Heart left ventricle (tissue), 16 donors: ENCODE measurements at places on chromosomes 1 and 21. TPM values are rescaled to one million over a fixed set of nuclear protein-coding genes. Genes with fewer than 3 reads are reported as not detected.
A peak's percentile ranks its signal among the peaks of the same experiment; 100 is the strongest.

The C1orf87 gene
- total RNA-seq = not detected

The ADAMTS1 gene
- 32.8 TPM for total RNA-seq

The PATJ gene
- total RNA-seq = 74.8 TPM

The MPZ gene
- 5.3 TPM for total RNA-seq

DNA sequence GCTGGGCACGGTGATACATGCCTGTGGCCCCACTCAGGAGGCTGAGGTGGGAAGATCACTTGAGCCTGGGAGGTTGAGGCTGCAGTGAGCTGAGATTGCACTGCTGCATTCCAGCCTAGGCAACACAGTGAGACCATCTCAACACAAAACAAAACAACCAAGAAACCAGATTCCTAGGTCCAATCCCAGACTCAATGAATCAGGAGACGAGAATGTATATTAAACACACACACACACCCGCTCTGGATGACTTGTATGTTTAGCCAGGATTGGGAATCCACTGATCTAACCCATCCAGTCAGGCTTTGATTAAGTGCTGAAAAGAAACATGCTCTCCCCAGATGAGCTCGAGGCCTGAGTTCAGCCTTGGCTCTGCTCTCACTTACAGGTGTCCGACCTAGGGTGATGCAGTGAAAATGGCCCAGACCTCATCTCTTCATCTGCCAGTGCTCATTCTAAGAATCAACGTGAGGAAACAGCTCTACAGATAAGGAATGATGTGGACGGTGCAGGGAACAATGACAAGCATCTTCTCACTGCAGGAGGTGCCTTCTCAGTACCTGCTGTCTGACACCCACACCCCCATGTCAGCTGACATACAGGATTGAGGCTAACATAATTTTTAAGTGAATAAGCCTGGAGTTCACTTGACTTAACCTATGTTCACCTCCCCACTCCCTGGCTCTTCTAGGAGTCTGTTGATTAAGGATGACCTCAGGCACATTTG, 15.3 kb upstream of the SRSF4 start:
- H3K4me1 ChIP-seq = peaks cover 2% of the 10 kb centered on the region
- DNase-seq = no peak
- H3K36me3 ChIP-seq = peaks cover 67% of the 10 kb centered on the region
- no peak overlapping the region for H3K27ac ChIP-seq

DNA sequence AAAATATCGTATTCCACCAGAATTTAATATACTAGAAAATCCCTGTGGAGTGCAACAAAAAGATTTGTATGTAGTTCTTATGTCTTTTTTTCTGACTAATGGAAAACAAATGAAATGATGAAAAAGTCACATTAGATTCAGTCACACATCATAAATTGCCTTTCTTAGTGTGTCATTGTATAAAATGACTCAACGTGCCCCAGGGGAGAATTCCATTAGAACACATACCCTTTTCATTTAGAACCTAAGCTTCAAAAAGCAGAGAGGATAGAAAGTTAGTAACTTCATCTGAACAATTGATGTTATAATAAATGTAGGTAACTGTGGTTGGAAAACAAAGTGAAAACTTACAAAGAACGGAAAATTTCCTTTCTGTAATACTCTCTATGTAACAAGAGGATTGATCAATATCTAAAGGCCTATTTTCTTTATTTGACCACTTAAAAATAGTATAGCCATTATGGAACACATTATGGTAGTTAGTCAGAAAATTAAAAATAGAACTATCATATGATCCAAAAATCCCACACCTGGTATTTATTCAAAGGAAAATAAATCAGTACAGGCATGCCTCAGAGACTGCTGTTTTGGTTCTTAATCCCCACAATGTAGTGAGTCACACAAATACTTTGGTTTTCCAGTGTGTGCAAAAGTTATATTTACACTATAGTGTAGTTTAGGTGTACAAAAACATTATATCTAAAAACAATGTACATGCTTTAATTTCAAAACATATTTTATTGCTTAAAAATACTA, 1016.1 kb downstream of the KCNT2 start:
- DNase-seq = no peak
- no peaks in the 10 kb centered on the region for H3K4me1 ChIP-seq
- H3K36me3 ChIP-seq = no peaks in the 10 kb centered on the region
- H3K27me3 ChIP-seq = no peaks in the 10 kb centered on the region

DNA sequence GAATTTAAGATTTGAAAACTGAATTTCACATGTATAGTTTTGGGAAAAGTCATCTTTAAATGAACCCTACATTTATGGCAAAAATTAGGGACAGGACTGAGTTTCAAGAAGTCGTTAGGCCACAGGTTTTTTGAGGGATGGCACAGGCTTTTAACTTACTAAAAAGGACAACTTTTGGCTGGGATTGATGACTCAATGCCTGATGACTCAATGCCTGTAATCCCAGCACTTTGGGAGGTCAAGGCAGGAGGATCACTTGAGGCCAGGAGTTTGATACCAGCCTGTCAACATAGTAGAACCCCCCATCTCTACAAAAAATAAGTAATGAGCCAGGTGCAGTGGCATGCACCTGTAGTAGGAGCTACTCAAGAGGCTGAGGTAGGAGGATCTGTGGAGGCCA, 15.9 kb downstream of the UCK2 start:
- H3K4me3 ChIP-seq = no peak overlapping the region
- H3K27ac ChIP-seq = no peak overlapping the region
- no peaks in the 10 kb centered on the region for H3K36me3 ChIP-seq
- no peak for DNase-seq
- no peaks in the 10 kb centered on the region for H3K27me3 ChIP-seq

DNA sequence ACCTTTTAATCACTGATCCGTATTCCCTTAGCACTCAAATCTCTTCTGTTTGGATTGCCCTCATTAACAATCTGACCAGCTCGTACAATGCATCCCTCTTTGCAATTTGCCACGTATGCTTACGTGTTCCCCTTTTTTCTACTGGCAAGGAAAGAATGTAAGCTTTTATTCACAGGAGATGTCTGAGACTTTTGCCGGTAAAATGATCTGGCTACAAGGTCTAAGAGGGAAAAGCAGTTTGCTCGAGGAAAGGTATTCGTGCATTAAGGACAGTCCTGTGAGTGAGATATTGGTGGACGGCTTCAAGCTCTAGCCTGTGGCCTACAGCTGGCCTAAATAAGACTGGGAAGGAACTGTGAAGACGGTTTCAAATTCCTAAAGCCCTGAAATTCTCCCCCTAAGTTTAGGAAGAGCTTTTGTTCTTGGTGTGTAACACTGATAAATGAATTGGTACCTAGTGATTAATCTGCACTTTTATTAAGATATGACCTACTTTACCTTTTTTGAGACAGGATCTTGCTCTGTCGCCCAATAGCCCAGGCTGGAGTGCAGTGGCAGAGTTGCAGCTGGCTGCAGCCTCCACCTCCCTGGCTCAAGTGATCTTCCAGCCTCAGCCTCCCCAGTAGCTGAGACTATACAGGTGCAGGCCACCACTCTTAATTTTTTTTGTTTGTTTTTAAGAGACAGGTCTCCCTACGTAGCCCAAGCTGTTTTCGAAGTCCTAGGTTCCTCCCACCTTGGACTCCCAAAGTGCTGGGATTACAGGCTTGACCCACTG, 895 bp upstream of the UBR4 start:
- peak overlapping the region; percentile 87 for H3K27ac ChIP-seq
- H3K36me3 ChIP-seq = no peaks in the 10 kb centered on the region
- H3K4me1 ChIP-seq = peaks cover 10% of the 10 kb centered on the region
- no peak for DNase-seq
- no peaks in the 10 kb centered on the region for H3K27me3 ChIP-seq

GRCh38 chr1:207984831-207985572, 74.1 kb upstream of the CD34 start:
- no peaks in the 10 kb centered on the region for H3K27me3 ChIP-seq
- H3K27ac ChIP-seq = no peak overlapping the region
- no peaks in the 10 kb centered on the region for H3K4me1 ChIP-seq
- no peaks in the 10 kb centered on the region for H3K36me3 ChIP-seq
- no peak for DNase-seq

DNA sequence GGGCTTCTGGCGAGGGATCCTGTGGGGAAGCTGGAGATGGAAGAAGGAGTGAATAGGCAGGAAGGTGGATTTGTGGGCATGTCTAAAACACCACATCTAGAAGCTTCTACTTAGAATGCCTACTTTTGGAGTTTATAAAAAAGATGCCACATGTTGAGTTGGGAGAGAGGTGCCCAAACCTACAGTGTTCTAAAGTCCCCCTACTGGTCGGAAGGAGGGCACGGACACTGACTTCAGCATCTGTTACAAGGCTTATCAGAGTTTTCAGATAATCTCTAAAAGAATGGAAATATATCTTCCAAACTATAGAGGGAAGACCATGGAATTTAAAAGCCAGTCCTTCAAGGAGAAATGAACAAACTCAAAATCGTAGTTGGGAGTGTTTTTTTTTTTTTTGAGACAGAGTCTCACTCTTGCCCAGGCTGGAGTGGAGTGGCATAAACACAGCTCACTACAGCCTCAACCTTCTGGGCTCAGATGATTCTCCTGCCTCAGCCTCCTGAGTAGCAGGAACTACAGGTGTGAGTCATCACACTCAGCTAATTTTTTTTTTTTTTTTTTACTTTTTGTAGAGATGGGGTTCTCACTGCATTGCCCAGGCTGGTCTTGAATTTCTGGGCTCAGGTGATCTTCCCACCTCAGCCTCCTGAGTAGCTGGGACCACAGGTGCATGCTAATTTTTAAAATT, 14.8 kb downstream of the IBA57 start:
- H3K4me1 ChIP-seq = peaks cover 16% of the 10 kb centered on the region
- no peak overlapping the region for H3K4me3 ChIP-seq
- no peak for DNase-seq
- peaks cover under 1% of the 10 kb centered on the region for H3K36me3 ChIP-seq
- no peaks in the 10 kb centered on the region for H3K27me3 ChIP-seq

DNA sequence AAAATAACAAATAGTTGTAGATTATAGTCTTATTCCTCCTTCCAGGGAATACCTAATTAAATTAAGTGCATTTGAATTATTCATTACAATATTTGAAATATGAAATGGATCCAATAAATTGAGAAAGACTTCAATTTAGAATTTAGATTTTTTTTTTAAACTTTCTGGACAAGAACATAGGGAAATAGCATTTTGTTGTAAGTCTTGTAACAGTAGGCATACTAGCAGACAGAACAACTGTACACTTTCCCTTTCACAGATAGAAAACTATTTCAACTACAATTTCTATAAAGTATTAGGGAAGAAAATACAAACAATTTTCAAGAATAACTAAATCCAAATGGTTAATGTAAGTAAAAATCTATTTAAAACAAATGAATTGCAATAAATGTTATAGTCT, 577.5 kb downstream of the USP25 start:
- no peak for DNase-seq
- H3K27ac ChIP-seq = peak overlapping the region; percentile 1
- peaks cover 16% of the 10 kb centered on the region for H3K4me1 ChIP-seq
- no peaks in the 10 kb centered on the region for H3K36me3 ChIP-seq
- peak overlapping the region; percentile 39 for H3K4me3 ChIP-seq

GRCh38 chr1:64228167-64228957, 24.9 kb downstream of the UBE2U start:
- no peaks in the 10 kb centered on the region for H3K4me1 ChIP-seq
- H3K36me3 ChIP-seq = no peaks in the 10 kb centered on the region
- no peak overlapping the region for H3K27ac ChIP-seq
- H3K27me3 ChIP-seq = no peaks in the 10 kb centered on the region
- no peak overlapping the region for H3K4me3 ChIP-seq

GRCh38 chr1:52192436-52192835, 50.5 kb downstream of the ZFYVE9 start:
- no peak overlapping the region for H3K4me3 ChIP-seq
- no peaks in the 10 kb centered on the region for H3K27me3 ChIP-seq
- no peaks in the 10 kb centered on the region for H3K36me3 ChIP-seq

DNA sequence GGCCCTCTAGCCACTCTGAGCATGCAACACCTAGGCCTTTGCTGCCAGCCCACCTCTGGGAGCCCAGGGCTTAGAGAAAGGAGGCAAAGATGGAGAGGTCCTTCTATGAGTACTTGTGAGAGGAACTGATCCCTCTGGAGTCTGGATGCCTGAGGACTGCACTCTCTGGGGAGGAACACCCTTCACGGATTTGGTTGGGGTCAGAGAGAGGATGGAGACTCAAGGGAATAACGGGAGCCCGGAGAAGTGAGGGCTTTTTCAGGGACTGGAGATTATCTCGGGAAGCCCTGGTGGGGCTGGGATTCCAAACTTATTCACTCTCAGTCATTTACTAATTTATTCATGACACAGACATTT, 413 bp upstream of the C1orf232 start:
- no peak for DNase-seq

- H3K36me3 ChIP-seq = no peaks in the 10 kb centered on the region
- no peaks in the 10 kb centered on the region for H3K27me3 ChIP-seq
- H3K4me1 ChIP-seq = no peaks in the 10 kb centered on the region
These were observed 134.6 kb downstream of the ADSS2 start for GRCh38 chr1:244316986-244317655.

DNA sequence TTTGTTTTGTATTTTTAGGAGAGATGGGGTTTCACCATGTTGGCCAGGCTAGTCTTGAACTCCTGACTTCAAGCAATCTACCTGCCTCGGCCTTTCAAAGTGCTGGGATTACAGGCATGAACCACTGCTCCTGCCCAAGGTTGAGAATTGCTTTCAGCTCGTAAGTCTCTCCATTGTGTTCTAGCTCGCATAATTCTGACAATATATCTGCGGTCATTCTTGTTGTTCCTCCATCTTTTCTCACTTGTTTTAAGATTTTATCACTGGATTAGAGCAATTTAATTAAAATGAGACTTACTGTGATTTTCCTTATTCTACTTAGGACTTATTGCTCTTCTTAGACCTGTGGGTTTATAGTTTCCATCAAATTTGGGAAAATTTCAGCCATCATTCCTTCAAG, 102.9 kb downstream of the AHCTF1 start:
- no peak overlapping the region for H3K27ac ChIP-seq
- no peak overlapping the region for H3K4me3 ChIP-seq
- H3K4me1 ChIP-seq = no peaks in the 10 kb centered on the region
- H3K36me3 ChIP-seq = no peaks in the 10 kb centered on the region

GRCh38 chr1:210907251-210907805, 226.6 kb downstream of the KCNH1 start:
- H3K4me3 ChIP-seq = no peak overlapping the region
- no peaks in the 10 kb centered on the region for H3K36me3 ChIP-seq
- H3K27me3 ChIP-seq = no peaks in the 10 kb centered on the region
- DNase-seq = no peak
- H3K4me1 ChIP-seq = peaks cover 4% of the 10 kb centered on the region
- H3K27ac ChIP-seq = no peak overlapping the region

DNA sequence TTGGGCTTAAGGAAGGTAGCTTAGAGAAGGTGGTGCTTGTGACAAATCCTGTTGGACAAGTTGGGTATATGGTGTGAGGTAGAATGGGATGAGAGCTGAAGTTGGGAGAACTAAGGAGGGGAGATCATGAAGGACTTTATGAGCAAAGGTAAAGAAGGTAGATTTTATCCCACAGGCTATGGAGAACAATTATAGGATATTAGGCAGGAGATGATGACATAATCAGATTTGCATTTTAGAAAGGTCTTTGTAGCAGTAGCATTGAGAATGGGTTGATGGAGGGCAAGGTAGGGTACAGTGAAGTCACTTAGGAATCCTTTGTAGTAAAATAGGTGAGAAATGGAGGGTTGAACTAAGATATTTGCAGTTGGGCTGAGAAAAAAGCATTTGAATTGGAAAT, 14.9 kb upstream of the TCHH start:
- H3K27me3 ChIP-seq = peaks cover 62% of the 10 kb centered on the region
- DNase-seq = no peak
- no peak overlapping the region for H3K27ac ChIP-seq
